ENCODE measurements at places on chromosomes 1 and 21.

GRCh38 chr1:102872097-102872496 is 236.2 kb downstream of the COL11A1 start:
- peak; percentile 20 for DNase-seq

DNA sequence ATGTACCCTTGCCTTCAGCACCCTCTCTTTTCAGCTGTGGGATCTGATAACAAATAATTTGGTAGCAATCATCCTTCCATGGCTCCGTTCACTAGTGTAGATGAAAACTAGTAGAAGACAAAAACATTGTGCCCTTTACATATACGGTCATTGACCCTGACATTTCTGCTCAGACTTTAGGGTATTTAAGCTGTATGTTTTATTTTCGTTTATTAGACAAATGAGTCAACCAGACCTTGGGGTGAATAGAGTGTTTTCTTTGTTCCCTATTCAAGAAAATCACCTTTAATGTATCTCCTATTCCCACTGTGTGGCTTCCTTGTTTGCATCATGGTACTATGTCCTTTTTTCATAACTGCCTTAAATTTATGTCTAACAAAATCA is 187.3 kb downstream of the VAV3 start:
- DNase-seq: no peak

DNA sequence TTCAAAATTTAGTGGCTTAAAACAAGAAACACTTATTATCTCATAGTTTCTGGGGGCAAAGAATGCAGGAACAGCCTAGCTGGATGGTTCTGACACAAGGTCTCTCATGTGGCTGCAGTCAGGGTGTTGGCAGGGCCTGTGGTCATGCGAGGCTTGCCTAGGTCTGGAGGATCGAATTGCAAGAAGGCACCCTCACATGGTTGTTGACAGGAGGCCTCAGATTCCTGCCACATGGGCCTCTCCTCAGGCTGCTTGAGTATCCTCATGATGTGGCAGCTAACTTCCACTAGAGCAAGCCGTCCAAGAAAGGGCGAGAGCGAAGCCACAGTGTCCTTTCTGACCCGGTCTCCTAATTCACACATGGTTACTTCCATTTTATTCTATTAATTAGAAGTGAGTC is 6.2 kb upstream of the NRIP1 start:
- no peak for DNase-seq

DNA sequence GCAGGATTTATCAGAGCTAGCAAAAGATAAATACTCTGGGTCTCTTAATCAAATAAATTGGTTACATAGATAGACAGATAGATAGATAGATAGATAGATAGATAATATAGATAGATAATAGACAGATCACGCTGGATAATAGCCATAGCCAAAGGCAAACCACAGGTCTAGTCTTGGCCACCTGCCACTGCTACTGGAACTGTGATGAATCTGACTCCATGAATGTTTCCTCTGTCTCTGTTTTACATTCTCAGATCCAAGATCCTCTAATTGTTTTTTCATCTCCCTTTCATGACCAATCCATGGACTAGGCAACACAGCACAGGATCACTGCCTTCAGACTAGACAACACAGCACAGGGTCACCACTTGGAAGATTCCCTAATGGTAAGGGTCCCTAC is 444.7 kb upstream of the NFIA start:
- DNase-seq: no peak

DNA sequence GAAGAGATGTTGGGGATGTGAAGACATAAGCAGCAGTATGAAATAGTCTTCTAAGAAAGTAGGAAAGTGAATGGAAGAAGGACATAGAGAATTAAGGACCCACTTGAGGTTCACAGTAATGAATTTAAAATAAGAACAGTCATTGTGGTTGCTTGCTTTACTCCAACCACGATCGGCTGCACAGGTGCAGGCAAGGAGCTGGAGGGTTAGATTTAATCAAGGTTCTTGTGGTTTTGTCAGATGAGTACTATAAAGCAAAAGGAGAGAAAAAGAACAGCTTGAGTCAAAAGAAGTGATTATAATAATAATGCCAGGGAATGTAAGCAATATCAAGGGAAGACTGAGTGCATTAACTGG is 46.1 kb upstream of the RBM34 start:
- DNase-seq: no peak

DNA sequence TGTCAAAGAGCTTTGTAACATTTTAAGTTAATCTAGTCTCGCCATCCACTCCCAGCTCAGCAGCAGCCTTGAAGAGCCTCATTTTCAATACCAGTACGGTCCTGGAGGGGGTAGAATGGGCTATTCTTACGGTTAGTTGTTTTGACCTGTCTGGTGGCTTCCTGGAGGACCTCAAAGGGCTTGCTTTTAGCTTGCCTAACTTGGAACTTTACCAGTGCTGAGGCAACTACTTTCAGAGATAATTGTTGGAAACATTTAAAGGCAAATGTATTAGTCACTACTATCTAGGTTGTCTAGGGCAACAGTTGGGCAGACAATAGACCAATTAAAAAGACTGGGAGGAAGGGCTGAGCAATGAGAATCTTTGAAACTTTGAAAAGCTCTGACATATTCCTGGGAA is 56.0 kb downstream of the TTLL7 start:
- DNase-seq: peak; percentile 9

GRCh38 chr1:41980827-41981653 is 62.3 kb upstream of the HIVEP3 start:
- DNase-seq: no peak

- DNase-seq: no peak
These were observed 64.3 kb downstream of the FASLG start for GRCh38 chr1:172723251-172723650.

DNA sequence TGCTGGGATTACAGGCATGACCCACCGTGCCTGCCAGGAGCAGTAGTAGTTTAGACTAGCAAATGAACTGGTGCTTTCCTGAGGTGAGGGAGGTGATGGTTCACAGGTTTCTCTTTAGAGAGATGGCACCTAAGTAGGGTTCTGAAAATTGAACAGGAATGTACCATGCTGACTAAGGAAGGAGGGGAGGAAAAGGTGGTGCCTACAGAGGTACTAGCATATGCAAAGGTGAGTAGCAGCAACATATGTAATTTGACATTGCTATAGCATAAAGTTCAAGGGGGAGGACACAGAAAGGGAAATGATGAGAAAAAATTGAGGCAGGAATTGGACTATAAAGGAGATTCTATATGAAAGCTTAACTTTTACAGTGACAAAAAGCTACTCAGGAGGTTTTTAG is 65.9 kb upstream of the RBM34 start:
- no peak for DNase-seq

DNA sequence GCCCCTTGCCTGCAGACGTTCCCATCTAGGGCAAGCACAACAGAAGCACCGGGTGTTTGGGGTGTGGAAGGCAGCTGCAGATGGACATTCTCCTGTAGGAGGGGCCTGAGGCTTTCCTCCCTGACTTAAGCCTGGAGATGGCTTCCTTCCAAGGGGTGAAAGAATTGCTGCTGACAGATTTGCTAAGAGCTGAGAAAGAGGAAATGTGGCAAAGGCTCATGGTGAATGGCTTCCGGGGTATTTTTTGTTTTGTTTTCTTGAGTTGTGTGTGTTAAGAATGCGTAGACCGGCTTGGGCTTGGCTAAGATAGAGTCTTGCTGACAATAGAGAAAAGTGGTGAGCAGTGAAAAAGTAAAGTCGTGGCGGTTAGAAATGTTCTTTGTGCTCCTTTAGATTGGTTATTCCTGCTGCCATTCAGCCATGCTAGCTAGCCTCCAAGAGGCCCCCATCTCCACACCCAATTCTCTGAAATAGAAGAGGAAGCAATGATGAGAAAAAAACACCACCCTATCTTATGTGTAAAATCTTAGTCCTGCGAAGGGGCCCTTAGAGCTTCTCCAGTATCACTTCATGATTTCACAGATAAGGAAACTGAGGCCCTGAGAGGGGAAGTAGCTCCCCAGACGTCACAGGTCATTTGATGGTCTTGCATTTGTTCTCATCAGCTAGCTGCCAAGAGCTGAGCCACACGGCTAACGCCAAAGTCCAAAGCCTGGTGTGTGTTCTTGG is 36.9 kb downstream of the EIF2D start:
- DNase-seq: no peak

DNA sequence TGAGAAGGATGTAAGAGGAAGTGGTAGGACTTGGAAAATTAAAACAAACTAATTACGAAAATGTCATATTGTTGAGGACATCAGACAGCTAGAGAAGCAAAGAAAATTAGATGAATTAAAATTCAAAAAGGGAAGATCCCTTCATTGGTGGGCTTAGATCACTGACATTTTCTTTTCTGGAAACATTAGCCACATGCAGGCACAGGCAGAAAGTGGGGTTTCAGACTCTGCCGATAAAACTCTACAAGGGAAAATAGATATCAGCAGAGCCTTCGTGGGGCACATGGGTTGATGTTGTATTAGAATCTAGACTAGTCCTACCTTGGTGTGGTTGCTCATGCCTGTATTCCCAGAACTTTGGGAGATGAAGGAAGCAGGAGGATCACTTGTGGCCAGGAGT is 12.4 kb upstream of the RGS1 start:
- no peak for DNase-seq

DNA sequence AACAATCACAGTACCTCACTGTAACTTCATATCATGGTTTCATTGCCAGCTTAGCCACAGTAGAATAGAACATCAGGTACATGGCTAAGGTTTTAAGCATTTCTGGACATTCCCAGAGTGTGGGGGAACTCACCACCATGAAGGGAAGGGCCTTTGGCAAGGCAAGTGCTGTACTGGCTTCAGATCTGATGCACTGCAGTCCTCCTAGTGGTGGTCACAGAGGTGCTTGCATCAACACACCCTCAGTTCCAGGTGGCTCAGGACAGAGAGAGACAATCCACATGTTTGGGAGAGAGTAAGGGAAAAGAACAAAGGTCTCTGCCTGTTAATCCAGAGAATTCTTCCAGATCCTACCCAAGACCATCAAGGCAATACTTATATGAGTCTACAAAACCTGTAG is 528.4 kb upstream of the RGS18 start:
- peak; percentile 31 for DNase-seq

DNA sequence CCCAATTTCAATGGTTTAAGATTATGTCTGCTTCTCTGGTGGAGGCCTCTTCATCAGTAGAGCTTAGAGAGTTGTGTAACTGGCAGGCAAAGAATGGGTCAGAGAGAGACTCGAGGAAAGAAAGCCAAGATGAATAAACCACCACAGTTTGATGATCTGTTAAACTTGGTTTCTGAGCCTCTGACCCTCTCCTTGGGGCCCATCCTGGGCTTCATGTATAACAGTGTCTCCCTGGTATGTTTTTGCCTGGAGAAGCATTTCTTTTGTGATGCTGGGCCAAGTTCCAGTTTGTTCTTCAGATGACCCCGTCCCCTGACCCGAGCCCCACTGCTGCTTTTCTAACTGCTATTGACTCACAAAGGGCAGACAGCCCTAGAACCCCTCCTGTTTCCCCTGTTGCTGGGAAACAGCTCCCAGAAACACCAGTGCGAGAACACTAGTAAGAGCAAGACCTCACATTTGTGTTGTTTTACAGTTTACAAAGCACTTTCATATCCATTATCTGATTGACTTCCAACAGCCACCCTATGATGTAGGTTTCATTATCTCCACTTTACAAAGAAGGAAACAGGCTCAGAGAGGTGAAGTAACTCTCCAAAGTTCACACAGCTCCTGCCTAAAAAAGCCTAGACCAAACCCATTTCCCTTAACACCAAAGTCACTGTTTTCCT is 9.0 kb downstream of the CD2 start:
- no peak for DNase-seq

GRCh38 chr1:111592389-111593361 is 26.9 kb upstream of the RAP1A start:
- peak; percentile 60 for DNase-seq
